ENCODE measurements at places on chromosomes 3 and 15. TPM values are rescaled to one million over a fixed set of nuclear protein-coding genes. Genes with fewer than 3 reads are reported as not detected.

Gene SLC24A1
- 8.6 TPM for total RNA-seq

DNA sequence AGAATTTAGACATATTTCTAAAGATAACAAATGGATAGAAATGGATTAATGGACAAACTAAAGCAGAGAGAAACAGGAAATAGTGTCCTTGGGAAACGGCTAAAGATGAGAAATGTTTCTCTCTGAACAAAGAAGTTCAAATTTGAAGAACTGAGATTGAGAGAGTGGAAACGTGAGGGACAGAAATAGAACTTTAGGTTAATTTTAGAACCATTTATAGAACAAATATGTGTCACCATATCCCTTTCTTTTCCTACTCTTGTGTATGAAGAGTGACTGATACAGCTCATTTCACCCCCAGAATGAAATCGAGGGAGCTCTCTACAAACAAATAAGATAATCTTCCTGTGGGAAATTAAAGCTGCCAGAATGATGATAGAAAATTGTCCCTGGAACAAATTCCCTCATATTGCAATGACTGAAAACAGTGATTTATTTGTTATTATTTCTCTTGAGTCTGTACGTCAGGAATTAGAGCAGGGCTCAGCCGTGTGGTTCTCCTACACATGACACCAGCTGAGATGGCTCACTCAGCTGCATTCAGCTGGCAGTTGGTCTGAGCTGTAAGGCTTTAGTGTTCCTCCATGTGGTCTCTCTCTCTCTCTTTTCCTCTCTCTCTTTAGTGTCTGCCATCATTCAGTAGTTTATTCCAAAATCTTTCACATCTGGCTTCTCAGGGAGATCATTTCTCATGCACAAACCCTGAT, 46.6 kb upstream of the ARPP21 start:
- H3K27me3 ChIP-seq = no peaks in the 10 kb centered on the region
- no peak overlapping the region for H3K4me3 ChIP-seq
- H3K4me1 ChIP-seq = no peaks in the 10 kb centered on the region
- DNase-seq = no peak

Gene IQCH
- total RNA-seq = 1.9 TPM

DNA sequence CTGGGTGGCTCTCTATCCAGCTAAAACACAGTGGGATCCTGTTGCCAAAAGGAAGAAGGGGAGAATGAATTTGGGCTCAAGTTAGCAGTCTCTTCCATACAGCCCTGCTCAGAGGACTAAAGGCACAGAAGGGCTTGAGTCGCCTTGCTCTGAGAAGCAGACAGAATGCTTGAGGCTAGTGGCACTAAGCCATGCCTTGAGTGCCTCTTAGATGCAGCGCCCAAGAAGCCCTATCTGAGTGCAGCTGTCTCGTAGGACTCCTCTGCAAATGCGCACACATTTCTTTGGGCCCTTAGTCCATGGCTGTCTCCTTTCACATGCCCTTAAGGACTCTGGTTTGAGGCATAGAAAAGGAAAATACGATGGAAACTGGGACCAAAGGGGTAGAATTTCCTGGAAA, 211.3 kb upstream of the CHRM5 start:
- no peak for DNase-seq
- no peaks in the 10 kb centered on the region for H3K4me1 ChIP-seq
- H3K36me3 ChIP-seq = peaks cover 4% of the 10 kb centered on the region
- no peaks in the 10 kb centered on the region for H3K27me3 ChIP-seq

- H3K27me3 ChIP-seq = no peaks in the 10 kb centered on the region
- H3K27ac ChIP-seq = no peak overlapping the region
- H3K4me3 ChIP-seq = no peak overlapping the region
- peaks cover 22% of the 10 kb centered on the region for H3K4me1 ChIP-seq
- no peak for DNase-seq
These were observed 63.7 kb upstream of the DAZL start for GRCh38 chr3:16668776-16669545.

DNA sequence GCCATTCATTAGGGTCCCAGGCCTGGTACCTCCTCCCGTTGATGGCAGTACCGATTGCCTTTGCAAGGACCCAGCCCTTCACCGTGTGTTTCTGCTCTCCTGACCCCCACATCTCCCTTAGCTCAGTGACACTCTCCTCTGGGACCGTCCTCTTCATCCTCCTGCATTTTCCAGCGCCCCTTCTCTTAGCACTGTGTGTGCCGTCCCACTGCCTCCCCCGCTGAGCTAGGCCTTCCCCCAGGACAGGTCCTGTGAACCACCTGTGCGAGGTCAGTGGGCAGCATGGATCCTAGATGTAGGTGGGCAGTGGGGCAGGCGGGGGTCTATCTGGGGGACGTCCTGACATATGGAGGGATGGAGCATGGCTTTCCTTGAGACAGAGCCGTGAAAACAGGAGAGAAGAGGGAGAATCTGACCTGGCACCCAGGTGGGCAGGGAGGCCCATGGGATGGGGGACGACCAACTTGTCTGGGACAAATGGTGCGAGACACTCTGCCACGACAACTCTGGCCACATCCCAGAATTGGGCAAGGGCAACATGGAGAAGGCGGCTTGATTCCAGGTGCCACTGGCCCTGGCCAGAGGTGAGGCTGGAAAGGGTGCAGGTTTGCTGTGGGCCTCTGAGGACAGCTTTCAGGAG, 87.7 kb upstream of the ALDH1L1 start:
- no peak overlapping the region for H3K27ac ChIP-seq
- H3K27me3 ChIP-seq = no peaks in the 10 kb centered on the region
- H3K36me3 ChIP-seq = no peaks in the 10 kb centered on the region
- no peak for DNase-seq
- peak overlapping the region; percentile 80 for H3K4me3 ChIP-seq

Gene LEKR1
- 0.22 TPM for total RNA-seq

- H3K27me3 ChIP-seq = no peaks in the 10 kb centered on the region
- H3K27ac ChIP-seq = no peak overlapping the region
- DNase-seq = no peak
- H3K36me3 ChIP-seq = peaks cover 5% of the 10 kb centered on the region
- no peak overlapping the region for H3K4me3 ChIP-seq
- peaks cover 7% of the 10 kb centered on the region for H3K4me1 ChIP-seq
These were observed 1237.3 kb downstream of the ROBO2 start for GRCh38 chr3:78277220-78277619.

- H3K4me3 ChIP-seq = no peak overlapping the region
- H3K27ac ChIP-seq = no peak overlapping the region
- no peaks in the 10 kb centered on the region for H3K27me3 ChIP-seq
- no peaks in the 10 kb centered on the region for H3K36me3 ChIP-seq
These were observed 11.5 kb upstream of the MSL2 start for GRCh38 chr3:136207489-136208115.

DNA sequence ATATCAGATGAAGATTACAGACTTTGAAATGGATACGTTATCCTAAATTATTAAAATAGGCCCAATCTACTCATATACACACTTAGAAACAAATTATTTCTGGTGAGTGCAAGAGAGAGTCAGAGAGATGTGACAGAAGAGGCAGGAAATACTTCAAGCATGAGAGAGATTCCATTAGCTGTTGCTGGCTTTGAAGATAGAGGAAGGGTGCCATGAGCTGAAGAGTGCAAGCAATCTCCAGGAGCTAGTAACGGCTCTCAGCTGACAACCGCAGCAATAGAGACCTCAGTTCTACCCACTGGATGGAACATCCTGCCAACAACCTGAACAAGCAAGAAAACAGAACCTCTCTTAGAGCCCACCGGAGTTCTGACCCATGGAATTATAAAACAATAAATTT, 270.7 kb upstream of the SLITRK3 start:
- no peak overlapping the region for H3K27ac ChIP-seq
- H3K4me1 ChIP-seq = no peaks in the 10 kb centered on the region
- no peak overlapping the region for H3K4me3 ChIP-seq
- peaks cover 4% of the 10 kb centered on the region for H3K36me3 ChIP-seq

- H3K27ac ChIP-seq = no peak overlapping the region
- H3K36me3 ChIP-seq = peaks cover 4% of the 10 kb centered on the region
- no peaks in the 10 kb centered on the region for H3K4me1 ChIP-seq
- no peaks in the 10 kb centered on the region for H3K27me3 ChIP-seq
- H3K4me3 ChIP-seq = no peak overlapping the region
- no peak for DNase-seq
These were observed 202.8 kb upstream of the TBC1D5 start for GRCh38 chr3:17945018-17945798.

Gene CCR8
- 0.64 TPM for total RNA-seq

Gene LNP1
- total RNA-seq = 4.1 TPM

DNA sequence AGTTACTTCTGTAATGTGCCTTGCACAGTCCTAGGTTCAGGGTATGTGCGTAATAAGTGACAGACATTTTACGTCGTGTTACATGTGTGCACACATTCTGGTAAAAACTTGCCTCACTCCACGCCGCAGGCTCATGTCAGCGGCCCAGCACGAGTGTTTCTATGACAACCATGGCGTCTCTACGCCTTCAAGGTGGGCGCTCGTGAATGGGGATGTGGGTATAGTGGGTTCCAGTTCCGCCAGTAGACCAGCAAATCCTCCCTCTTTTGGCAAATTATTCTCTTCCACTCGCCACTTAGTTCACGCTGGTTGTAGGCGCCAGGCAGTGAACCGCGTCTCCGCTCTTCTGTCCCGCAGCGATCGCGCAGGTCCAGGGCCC, 40.3 kb downstream of the CHST14 start:
- H3K27me3 ChIP-seq = peaks cover 12% of the 10 kb centered on the region
- H3K36me3 ChIP-seq = no peaks in the 10 kb centered on the region

- no peak overlapping the region for H3K27ac ChIP-seq
- no peak for DNase-seq
- H3K36me3 ChIP-seq = no peaks in the 10 kb centered on the region
- no peaks in the 10 kb centered on the region for H3K4me1 ChIP-seq
These were observed 385.4 kb downstream of the MECOM start for GRCh38 chr3:169278092-169278491.

DNA sequence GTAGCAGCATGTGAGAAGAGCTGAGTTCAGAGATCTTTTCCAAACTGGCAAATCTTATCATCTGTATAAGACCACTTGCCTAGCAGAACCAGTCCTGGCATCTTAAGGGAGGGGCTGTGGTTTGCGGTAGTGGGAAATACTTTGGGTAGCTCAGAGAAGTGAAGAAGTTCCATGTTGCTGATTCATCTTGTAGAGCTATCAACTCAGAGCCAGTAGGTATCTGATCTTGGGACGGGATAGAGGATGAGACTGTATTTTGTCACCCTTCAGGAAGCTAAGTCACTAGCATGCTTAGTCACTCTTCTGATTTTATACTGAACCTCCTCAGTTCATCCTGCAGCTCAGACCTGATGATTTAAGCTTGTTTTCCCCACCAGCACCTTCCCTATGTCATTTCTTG, 211.4 kb downstream of the NR1D2 start:
- H3K36me3 ChIP-seq = no peaks in the 10 kb centered on the region
- no peak overlapping the region for H3K27ac ChIP-seq
- no peak overlapping the region for H3K4me3 ChIP-seq
- peaks cover 5% of the 10 kb centered on the region for H3K4me1 ChIP-seq

DNA sequence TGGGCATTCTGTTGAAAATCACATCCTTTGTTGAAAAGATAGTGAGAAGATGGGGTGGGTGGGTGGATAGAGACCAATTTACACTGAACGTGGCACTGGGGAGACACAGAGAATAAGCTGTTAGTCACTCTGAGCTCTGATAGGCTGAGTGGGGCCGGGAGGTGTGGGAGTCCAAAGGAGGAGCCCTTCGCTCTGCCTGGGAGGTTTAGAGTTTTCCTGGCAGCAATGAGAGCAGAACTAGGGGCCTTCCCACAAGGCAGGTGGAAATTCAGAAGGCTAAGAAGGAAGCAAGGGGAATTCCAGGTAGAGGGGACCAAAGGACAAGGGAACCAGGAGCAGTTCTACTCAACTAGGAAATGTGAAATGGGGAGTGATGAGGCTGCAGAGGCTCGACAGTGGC, 272.7 kb downstream of the RPLP1 start:
- H3K36me3 ChIP-seq = no peaks in the 10 kb centered on the region
- H3K27me3 ChIP-seq = no peaks in the 10 kb centered on the region
- peaks cover 3% of the 10 kb centered on the region for H3K4me1 ChIP-seq
- no peak for DNase-seq

DNA sequence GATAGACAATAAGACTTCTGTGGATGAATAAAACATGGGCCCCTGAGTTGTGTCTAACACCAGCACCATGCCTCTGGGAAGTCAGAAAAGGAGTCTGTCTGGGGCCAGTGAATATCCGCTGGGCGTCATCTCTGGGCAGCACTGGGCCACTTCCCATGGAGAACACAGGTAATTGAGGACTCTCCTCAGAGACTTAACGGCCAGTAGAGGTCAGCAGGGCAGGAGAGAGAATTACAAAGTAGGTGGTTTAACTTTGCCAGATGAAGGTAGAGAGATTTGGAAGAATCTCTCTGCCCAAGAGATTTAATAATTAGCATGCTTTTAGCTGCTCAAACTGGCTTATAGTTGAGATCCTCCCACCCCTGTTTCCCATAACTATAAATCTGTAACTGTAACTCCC, 65.7 kb downstream of the OCA2 start:
- H3K36me3 ChIP-seq = no peaks in the 10 kb centered on the region
- no peaks in the 10 kb centered on the region for H3K27me3 ChIP-seq
- DNase-seq = no peak
- H3K4me1 ChIP-seq = no peaks in the 10 kb centered on the region
- no peak overlapping the region for H3K4me3 ChIP-seq

DNA sequence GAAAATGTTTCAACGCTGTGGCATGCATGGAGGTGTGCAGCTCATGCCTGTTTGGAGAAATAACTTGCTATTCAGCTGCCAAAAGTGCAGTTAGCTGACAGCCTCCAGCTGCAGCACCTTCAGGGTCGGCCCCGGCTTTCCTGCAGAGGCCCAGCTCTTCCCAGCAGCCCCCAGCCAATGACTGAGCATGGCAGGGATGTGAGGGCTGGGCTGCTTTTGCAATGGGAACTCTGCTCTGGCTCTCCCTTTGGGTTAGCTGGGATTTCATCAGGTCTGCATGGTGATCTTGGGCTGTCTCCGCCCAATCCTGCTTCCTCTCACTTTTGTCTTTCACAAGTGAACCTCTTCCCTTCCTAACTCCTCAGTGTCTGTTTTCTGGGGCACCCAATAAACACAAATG, 396.6 kb downstream of the EPHB1 start:
- H3K4me1 ChIP-seq = peaks cover 5% of the 10 kb centered on the region
- H3K27me3 ChIP-seq = no peaks in the 10 kb centered on the region

- DNase-seq = no peak
- H3K36me3 ChIP-seq = peaks cover 7% of the 10 kb centered on the region
- H3K4me3 ChIP-seq = no peak overlapping the region
- H3K27ac ChIP-seq = no peak overlapping the region
These were observed 1771.9 kb downstream of the SI start for GRCh38 chr3:163306405-163306804.

DNA sequence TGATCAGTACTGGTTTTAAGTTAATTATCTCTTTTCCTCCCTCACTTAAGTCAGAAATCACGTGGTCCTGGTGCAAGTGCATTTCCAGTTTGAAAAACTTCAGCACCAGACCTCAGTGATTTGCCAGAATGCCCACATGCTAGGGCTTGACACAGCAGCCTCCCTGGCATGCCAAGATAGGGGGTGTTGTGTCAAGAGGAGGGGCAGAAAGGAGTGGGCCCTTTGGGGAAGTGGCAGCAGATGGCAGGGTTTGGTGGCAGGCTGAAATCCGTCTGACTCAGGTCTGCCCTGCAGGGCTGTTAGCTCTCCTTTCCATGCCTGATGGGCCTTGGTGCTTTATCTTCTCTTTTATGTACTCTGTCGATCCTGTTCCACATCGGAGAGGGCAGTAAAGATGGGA, 23.4 kb downstream of the PXK start:
- no peaks in the 10 kb centered on the region for H3K36me3 ChIP-seq
- no peak overlapping the region for H3K27ac ChIP-seq
- H3K4me1 ChIP-seq = no peaks in the 10 kb centered on the region
- no peak for DNase-seq
- no peaks in the 10 kb centered on the region for H3K27me3 ChIP-seq

Gene SERPINI2
- not detected for total RNA-seq

Gene SERINC4
- total RNA-seq = 0.17 TPM

Gene WNT5A
- total RNA-seq = 1.3 TPM

GRCh38 chr15:84113919-84114318, 121.7 kb upstream of the GOLGA6L4 start:
- H3K4me3 ChIP-seq = no peak overlapping the region
- H3K4me1 ChIP-seq = no peaks in the 10 kb centered on the region
- no peaks in the 10 kb centered on the region for H3K36me3 ChIP-seq
- no peak overlapping the region for H3K27ac ChIP-seq
- no peaks in the 10 kb centered on the region for H3K27me3 ChIP-seq
- DNase-seq = no peak

Data from H9 (cell line).